ENCODE measurements at places on chromosomes 16 and 17.

DNA sequence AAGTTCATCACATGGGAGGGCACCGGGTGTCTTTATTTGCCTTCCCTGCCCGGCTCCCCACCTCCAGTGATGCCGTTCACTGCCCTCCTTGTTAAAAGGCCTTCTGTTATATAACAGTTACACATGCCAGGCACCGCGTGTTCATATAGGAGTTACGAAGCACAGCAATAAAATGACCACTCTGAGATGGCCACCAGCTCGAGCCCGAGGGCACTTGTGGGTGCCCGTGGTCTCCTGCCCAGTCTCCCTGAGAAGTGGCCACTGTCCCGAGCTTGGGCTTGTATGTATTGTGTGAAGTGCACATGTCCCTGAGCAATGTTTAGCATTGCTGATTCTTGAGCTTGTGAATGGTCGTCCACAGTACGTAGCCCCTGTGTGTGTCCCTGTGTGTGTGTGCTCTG, 355.6 kb downstream of the SEC14L1 start:
- no peak for DNase-seq

- DNase-seq, result peak; percentile 18
These were observed 85.0 kb upstream of the RPL38 start for GRCh38 chr17:74118504-74118903.

DNA sequence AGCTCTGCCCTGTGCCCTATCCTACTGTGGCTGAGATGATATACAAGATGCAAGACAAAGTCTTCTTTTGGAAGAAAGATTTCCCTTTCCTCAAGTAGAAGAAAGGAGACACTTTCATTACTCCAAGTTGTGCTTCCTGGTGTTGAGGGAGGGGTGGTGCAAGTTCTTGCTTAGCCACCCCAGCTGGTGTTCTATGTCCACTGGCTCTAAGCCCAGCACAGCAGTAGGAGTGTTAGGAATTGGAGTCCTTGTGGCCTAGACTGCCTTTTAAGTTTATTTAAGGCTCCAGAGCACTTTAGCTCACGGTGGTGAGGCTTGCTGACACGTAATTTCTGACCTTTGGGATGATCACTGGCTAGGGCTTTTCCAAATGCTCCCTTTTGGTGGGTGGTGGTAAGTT, 109.7 kb downstream of the KIF2B start:
- DNase-seq, result no peak

- DNase-seq, result no peak
These were observed 13.7 kb upstream of the AKAP10 start for GRCh38 chr17:19991252-19991885.

GRCh38 chr16:373848-374615, 3.7 kb upstream of the MRPL28 start:
- DNase-seq, result no peak

DNA sequence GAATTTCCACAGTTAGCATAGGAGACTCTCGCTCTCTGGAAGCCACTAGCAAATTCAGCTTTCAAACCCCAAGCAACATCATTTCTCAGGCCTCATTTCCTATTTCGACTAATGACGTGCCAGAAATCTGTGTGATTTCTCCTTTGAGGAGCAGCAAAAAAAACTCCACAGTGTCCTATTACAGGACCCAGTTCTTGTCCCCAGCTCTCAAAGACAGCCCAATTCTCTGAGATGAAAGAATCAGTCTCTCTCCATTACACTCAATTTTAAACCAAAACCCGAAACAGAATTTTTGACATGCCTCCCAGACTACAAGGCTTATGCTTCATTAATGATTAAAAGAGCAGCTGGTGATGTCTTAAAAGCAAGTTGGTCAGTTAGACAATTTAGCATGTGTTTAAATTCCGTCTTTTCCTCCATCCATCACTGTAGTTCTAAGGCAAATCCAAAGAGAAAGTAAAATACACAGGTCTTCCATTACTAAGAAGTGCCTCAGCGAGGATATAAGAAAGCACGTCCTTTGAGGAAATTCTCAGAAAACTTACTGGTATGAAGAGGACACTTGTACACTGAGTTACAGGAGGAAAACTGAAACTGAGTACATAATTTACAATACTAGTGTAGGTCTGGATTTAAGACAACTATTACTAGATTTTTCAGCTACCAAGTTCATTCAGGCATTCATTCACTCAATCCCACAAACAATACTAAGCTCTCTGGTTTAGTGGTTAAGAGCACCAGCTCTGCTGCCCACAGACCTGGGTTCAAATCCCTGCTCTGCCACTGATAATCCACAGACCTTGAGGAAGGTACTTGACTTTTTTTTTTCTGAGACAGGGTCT, 12.5 kb downstream of the TOM1L2 start:
- peak; percentile 80 for DNase-seq

- DNase-seq, result no peak
These were observed 27.4 kb downstream of the EMP2 start for GRCh38 chr16:10552998-10553491.

DNA sequence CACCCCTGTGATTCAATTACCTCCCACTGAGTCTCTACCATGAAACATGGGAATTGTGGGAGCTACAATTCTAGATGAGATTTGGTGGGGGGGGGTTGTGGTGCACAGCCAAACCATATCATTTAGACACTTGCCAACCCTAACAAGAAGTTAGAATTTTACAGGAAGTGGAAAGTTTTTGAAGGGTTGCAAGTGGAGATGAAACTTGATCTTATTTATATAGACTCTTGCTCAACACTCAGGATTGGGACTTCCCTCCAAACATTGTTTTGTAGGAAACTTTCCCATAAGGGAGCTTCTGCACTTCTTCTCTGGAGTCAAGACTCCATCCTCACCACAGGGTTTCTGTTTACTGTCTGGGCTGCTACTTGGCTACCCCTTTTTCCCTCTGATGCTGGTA, 266.7 kb upstream of the CDH11 start:
- peak; percentile 30 for DNase-seq

GRCh38 chr17:77782611-77783010, 175.9 kb upstream of the TNRC6C start:
- no peak for DNase-seq

- peak; percentile 38 for DNase-seq
These were observed 167.1 kb upstream of the MAF start for GRCh38 chr16:79767421-79768275.

DNA sequence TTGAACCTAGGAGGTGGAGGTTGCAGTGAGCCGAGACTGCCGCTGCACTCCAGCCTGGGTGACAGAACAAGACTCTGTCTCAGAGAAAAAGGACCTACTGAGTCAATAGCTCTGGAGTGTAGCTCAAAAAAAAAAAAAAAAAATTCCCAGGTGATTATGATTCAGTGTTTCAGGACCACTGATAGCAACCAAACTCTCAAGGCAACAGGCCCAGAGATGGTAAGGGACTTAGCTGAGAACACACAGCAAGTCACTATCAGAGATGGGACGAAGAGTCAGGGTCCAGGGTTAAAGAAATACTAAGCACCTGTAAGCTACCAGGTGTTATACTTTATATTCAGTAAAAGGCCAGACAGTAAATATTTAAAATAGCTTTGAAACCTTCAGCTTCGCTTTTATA, 335.3 kb downstream of the XYLT1 start:
- DNase-seq, result no peak

DNA sequence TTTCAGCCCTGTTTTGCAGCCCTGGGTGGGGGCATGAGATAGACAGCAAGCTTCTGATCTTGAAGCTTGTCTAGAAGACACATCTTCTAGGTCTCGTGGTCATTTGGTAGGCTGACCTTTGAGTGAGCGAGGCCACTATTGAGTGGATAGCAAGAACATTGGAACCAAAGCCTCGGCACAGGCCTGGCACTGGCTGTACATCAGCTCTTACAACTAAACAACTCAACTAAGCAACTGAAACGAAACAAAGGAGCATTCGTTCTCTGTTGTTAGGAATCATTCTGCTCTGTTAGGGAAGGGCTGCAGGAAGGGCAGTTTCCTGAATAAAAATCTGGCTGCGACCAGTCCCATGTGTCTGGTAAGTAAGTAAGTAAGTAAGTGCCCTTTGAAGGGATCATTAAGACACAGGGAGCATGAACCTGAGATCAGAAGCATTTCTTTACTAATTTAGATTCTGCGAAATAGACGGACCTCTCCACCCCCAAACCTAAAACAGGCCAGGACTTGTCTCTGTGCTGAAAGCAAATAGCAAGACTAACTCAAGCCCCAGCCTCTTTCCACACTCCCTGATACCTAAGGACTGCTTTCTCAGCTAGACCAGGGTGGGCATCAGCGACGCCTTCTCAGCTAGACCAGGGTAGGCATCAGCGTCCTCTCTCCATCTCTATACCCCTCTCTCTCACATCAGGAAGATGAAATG, 22.7 kb downstream of the CYB561 start:
- no peak for DNase-seq

GRCh38 chr17:70606086-70606485, 436.8 kb downstream of the KCNJ2 start:
- no peak for DNase-seq

GRCh38 chr17:49871211-49871610, 23.3 kb upstream of the TAC4 start:
- no peak for DNase-seq

GRCh38 chr16:17374668-17375255, 96.0 kb downstream of the XYLT1 start:
- no peak for DNase-seq

DNA sequence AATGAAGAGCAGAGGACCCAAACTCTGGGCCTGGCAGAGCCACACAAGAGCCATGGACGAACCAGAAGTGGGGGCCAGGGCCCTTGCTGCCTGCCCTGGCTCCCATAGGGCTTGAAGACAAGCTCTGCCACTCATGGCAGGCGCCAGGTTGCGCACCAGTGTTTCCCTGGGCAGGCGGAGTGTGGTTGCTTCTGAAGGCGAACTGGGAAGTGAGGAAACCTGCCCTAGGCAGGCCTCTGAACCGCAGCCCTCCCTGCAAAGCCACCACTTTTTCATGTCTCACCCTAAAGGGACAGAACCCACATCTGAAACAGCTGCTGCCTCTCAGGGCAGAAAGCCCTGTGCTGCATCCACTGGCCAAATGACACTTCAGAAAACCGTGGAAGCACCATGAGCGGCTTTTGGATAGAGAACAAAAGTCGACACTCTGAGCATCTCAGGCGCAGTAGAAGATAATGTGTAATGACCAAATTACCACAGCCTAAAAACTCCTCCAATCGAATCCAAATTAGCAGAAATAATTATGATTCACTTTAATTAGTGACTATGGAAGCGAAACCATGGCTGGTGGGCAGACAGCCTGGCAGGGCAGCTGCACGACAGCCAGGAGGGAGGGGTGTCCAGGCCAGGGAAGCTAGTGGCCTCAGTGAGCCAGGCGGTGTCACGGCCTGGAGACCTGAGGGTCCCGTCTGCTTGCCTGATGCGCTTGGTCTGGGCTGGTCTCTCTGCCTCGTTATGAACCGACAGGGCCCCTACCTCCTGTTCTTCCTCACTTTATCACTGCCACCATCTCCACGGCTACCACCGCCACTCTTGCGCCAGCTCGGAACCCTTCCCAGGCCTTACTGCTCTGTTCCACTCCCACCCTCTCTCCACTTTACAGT, 59.1 kb downstream of the PRMT7 start:
- no peak for DNase-seq

GRCh38 chr17:40556884-40557414, 8.3 kb downstream of the CCR7 start:
- peak; percentile 91 for DNase-seq

DNA sequence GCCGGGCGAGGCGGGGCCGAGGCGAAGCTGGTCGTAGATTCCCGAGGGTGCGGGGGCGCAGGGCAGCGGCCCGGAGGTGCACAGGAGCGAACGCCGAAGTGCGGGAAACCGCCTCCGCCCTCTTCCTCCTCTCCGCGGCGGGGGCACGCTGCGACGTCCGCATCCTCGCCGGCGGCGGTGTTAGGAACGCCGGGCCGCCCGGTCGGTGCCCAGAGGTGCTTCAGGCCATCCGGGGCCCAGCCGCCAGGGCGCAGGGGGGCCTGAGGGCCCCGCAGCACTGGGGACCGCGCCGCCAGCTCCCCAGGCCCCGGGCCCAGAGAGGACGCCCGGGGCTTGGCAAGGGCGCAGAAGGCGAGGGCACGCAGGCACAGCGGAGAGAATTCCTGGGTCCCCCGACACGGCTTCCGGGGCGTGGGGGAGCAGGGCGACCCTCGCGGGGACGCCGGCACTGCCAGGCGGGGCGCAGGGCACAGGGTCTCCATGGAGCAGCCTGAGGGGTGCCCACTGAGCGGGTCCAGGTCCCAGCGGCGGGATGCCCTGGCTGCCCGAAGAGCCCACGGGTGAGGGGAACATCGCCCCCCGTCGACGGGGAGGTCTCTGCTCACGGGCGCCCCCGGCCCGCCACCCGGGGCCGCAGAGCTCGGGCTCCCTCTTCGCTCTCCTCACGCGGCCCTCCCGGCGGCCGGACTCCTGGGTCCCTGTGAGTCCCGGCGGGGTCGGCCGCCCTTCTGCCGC, 576 bp downstream of the EPOP start:
- DNase-seq, result peak; percentile 52

DNA sequence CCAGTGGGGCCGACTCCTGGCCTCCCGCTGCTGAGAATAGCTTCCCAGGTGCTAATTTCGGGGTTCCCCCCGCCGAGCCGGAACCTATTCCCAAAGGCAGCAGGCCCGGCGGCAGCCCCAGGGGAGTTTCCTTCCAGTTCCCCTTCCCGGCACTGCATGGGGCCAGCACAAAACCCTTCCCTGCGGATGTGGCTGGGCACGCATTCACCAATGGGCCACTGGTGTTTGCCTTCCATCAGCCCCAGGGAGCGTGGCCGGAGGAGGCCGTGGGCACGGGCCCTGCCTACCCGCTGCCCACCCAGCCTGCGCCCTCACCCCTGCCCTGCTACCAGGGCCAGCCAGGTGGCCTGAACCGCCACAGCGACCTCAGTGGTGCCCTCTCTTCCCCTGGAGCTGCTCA, 24.9 kb upstream of the ZFPM1 start:
- DNase-seq, result no peak

- DNase-seq, result no peak
These were observed 5.9 kb upstream of the MMD start for GRCh38 chr17:55427587-55427882.

GRCh38 chr17:82063424-82064415, 1.9 kb downstream of the DUS1L start:
- no peak for DNase-seq

DNA sequence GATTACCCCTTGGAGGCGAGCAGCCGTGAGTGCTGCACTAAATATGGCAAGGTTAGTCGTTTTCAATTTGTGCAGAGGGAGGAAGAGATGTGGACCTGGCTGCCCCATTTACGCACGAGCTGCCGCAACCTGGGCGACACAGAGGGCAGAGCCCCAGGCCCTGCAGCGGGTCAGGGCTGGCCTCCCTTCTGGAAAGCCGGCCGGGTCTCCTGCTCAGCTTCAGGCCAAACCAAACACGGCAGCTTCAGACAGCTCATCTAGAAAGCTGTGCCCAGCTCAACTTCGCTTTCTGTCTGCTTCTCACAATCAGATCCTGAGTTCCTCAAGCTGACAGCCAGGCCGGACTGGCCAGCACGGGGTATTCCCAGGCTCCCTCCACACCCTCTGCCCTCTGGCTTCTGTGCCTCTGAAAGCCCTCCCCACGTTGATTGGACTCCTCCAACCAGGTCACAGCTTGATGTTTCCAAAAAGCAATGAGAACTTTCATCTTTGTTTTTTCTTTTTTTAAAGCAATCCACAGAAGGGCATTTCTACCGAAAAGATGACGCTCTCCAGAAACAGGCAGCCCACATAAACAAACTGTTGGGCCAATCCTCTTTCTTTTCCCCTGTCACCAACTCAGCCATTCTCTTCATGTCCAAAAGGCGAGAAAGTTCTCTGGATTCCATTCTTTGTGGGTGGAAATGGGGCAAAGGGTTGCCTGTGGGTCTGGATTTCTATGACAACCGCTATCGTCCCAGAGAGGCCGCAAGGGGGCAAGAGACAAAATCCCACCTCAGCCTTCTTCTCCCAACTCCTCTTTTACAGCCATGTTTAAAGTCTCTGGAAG, 189.0 kb downstream of the ZFHX3 start:
- DNase-seq, result no peak
